ENCODE measurements at places on chromosomes 5 and 9.

GRCh38 chr9:114759512-114760341 is 46.1 kb downstream of the TNFSF15 start:
- no peak for DNase-seq

- no peak for DNase-seq
Measured at GRCh38 chr9:75548871-75549270, 341.6 kb upstream of the PCSK5 start.

GRCh38 chr9:121771851-121772599 is 120.6 kb downstream of the DAB2IP start:
- no peak for DNase-seq

- DNase-seq: no peak
Measured at GRCh38 chr9:99398241-99398640, 176.2 kb downstream of the SEC61B start.

DNA sequence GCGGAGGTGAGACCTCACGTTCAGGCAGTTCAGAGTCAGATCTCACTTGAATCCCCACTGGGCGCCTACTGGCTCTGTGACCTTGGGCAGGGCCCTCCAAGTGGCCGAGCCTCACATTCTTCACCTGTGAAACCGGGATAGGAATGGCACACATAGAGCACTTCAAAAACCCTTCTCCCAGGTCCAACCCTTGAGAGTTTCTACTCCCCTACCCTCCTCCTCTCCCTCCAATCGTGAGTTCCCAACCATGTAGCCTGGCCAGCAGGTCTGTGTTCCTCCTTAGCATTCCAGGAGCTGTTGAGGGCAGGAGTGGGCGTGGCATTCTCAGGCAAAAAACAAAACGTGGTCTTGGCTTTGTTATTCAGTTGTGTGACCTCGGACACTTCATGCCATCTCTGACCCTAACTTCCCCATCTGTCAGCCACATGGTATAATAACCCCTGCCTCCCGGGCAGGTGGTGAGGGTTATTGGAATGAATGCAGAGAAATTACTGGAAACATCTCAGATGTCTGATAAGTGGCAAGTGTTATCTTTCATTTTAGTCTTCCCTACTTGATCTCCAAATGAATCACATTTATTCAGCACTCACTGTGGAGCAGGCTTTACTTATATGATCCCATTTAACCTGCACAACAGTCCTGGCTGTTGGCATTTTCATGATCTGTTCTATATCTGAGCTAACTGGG is 112.8 kb upstream of the BOD1 start:
- DNase-seq: no peak

GRCh38 chr5:19880859-19881436 is 107.1 kb downstream of the CDH18 start:
- no peak for DNase-seq

GRCh38 chr5:79617539-79617938 is 5.3 kb downstream of the TENT2 start:
- no peak for DNase-seq

DNA sequence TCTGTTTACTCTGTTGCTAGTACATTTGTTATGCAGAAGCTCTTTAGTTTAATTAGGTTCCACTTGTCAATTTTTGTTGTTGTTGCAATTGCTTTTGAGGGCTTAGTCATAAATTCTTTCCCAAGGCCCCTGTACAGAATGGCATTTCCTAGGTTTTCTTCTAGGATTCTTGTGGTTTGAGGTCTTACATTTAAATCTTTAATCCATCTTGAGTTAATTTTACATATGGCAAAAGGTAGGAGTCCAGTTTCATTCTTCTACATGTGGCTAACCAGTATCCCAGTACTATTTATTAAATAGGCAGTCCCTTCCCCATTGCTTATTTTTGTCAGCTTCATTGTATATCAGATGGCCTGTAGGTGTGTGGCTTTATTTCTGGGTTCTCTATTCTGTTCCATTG is 792.4 kb downstream of the PTPRD start:
- no peak for DNase-seq

DNA sequence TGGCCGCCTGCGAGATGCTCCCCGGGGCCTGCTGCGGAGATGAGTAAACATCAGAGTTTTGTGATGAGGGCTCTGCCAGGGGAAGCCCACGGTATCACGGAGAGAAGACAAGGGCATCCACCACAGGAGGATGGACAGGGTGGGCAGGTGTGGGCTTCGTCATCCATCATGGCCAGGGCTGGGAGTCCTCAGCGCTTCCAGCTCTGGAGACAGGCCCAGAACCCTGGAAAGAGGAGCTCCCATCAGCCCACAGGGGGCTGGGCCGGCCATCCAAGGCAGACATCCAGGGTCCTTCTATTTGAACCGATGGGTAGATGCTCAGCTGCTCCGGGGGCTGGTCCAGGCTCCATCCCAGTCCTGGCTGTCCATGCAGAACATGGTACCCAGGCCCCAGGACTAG is 22.1 kb upstream of the FCN1 start:
- no peak for DNase-seq

GRCh38 chr5:3843706-3844105 is 248.1 kb downstream of the IRX1 start:
- DNase-seq: no peak

GRCh38 chr5:121018004-121018403 is 553.9 kb downstream of the PRR16 start:
- DNase-seq: no peak

DNA sequence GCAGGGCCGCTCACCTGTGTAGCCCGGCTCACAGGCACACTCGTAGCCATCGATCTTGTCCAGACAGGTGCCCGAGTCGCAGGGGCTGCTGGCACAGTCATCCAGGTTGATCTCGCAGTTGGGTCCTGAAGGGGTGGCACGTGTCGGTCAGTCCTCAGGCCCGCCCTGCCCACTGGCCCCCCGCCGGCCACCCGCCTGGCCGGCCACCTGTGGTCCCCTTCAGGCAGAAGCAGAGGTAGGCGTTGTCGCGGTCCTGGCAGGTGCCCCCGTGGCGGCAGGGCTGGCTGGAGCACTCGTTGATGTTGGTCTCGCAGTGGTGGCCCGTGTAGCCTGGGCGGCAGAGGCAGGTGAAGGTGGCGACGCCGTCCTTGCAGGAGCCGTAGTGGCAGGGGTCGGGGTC is 30.6 kb downstream of the NOTCH1 start:
- DNase-seq: no peak

- peak; percentile 70 for DNase-seq
Measured at GRCh38 chr5:72281764-72282499, 38.1 kb downstream of the MRPS27 start.

DNA sequence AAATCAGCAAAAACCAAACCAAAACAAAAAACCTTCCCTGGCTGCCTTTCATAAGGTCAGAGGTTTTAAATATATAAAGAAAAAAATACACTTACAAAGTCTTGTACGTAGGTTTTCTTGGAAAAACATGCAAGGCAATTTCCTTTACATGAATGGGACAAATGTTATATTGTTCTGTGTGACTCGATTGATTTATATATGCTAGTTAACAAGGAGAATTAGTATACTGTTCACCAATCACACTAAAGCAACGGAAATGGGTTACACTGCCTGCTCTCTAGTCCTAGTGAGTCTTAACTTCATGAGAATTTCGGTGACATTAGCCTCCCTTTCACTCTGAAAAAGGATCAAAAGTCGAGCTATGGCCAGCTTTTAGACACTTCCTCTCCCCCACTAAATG is 5.5 kb downstream of the GDF9 start:
- no peak for DNase-seq

GRCh38 chr9:6123416-6123815 is 92.2 kb upstream of the IL33 start:
- no peak for DNase-seq

GRCh38 chr9:31490551-31491106 is 893.8 kb upstream of the ACO1 start:
- no peak for DNase-seq

GRCh38 chr5:157352756-157353340 is 86.9 kb downstream of the CYFIP2 start:
- no peak for DNase-seq

GRCh38 chr9:1050125-1050895 is at the start of gene DMRT2:
DMRT2 (plus strand) TSS chr9:1050357; CDS start chr9:1051614, 1,257 bp downstream.
- no peak for DNase-seq

GRCh38 chr9:33185858-33186257 is 18.7 kb upstream of the B4GALT1 start:
- no peak for DNase-seq

GRCh38 chr9:109751253-109751652 is 28.7 kb upstream of the PALM2AKAP2 start:
- DNase-seq: no peak

GRCh38 chr9:117815315-117815714 is 111.1 kb downstream of the TLR4 start:
- DNase-seq: no peak

- no peak for DNase-seq
Measured at GRCh38 chr5:128035689-128036088, 47.9 kb upstream of the SLC12A2 start.

- DNase-seq: no peak
Measured at GRCh38 chr5:180499684-180500083, 5.5 kb downstream of the CNOT6 start.

- no peak for DNase-seq
Measured at GRCh38 chr5:139295346-139296057, 2.0 kb downstream of the MATR3 start.

DNA sequence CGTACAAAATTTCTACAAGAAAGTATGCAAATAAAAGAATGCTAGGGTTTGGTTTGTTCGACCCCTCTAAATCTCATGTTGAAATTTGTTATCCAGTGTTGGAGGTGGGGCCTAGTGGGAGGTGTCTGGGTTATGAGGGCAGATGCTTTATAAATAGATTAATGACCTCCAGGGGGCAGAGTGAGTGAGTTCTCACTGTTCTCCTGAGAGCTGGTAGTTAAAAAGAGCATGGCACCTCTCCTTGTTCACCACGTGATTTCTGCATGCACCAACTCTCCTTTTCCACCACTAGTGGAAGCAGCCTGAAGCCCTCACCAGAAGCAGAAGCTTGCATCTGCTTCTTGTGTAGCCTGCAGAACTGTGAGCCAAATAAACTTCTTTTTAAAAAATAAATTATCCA is 50.4 kb upstream of the FAM170A start:
- DNase-seq: no peak

GRCh38 chr9:98924946-98925820 is 18.5 kb upstream of the COL15A1 start:
- DNase-seq: no peak

- no peak for DNase-seq
Measured at GRCh38 chr9:87346061-87346665, 151.5 kb upstream of the DAPK1 start.

- DNase-seq: no peak
Measured at GRCh38 chr5:31346896-31347551, 153.5 kb downstream of the CDH6 start.

DNA sequence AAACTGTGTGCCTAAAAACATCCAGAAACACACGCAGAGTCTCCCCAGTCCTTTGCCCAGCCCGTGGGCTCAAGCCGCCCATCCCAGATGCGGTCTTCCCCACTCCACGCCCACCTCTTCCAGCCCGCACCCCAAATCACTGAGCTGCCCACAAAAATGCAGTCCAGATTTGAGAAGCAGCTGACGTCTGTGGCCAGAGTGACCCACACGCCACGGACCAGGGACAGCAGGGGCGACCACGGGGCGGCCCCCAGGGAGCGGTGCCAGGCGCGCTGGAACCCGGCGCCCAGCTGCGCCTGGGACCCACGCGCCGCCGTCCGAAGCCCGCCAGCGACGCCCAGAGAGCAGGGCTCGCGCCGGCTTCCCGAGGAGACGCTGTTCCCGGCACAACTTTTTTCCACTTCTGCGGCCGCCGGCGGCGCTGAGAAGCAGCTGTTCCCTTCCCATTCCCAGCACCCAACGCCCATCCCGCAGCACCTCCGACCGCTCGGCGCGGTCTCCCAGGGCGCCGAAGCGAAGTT is 674 bp downstream of the LHFPL2 start:
- no peak for DNase-seq
